ENCODE measurements at places on chromosomes 13 and 19.

DNA sequence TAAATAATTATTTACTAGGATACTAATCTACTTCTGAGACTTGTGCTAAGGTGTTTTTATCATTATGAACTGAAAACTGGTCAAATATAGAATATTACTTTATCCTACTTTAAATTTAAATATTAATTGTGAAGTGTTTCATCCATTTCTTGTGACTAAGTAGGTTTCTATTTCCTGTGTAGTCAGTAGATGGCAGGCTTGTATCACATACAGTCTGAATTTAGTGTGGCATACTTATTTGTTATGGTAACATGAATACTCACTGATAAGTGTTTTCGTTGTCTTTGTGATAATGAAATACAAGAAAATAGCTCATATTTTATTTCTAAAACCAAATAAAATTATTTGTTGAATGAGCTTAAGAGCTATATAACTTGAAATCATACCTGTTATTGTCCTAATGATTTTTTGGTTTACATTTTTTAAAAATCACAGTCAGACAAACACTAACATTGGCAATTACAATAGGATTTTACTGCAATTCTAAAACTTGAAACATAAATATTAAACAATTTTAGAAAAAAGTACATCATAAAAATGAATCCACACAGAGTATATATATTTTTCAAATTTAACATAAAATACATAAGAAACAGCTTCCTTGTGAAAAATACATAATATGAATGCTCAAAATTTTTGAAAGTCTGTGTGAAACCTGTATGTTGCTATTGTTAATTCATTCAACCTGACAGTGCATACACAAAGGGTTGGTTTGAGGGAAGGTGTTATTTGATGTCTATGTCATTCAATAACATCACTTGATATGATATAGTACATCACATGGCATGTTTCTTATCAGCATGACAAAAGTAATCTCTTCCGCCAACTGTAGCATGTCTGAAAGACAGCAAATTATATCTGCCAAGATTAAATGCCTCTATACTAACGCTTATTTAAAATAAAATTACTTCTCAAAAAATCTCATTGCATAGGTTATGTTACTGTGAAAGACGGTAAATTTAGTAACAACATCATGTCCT, 904.8 kb upstream of the PCDH20 start:
- no peak for DNase-seq

- no peak for DNase-seq
These were observed 476.5 kb downstream of the MYO16 start for GRCh38 chr13:109105899-109106298.

DNA sequence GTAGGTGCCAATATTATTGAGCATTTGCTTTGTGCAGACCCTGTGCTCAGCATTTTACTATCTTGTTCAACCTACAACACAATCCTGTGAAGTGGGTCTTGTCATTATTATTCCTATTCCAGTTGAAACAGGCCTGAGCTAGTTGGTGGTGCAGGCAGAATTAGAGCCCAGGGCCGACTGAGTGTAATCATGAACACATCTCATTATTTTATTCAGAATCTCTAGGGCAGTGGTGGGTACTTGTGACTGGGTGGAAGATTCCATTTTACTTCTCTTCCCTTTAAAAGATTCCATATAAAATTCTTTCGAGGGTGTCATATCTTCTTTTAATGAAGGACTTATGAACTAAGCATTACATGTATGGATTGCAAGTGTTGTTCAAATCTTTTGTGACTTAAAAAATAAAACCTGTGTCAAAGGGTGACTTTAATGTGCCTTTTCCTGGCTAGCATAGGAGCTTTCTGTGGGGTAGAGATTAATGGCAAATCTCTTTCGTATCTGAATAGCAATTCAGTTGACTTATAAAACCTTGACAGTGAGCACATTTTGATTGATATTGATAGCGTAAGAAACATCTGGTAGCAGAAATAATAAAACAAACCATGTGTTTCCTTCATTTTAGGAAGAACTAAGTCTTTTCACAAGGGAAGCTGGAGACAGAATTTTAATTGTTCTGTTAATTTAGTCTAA, 20.3 kb downstream of the B3GLCT start:
- no peak for DNase-seq

DNA sequence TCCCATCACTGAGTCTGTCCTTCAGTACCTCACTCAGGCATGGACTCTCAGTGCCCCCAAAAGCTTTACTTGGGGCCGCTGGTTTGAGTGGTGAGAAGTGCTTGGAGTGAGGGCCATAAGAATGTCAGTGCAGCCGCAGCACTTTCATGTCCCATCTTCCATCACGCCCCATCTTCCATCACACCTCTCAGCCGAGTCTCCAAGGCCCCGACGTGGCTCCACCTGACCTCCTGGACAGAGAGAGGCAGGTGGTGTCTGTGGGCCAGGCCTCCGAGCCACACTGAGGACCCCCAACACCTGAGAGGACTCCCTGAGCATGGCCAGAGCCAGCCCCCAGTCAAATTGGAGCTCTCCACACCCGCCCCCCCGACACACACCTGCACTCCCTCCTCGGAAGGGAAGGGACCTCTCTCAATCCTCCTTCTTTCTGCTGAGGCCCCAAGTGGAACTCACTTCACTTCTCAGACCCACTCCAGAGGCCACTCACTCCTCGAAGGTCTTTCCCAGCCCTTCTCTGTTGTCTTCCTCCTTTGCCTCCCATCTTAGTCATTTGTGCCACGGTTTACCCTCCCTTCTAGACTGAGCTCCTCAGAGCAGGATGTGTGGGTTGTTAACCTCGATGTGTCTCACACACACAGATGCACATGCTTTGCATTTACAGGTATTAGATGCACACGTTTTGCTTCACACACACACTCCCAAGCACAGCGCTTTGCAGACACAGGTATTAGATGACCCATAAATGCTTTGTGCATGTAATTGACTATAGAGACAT, 65.7 kb upstream of the ATP12A start:
- DNase-seq = no peak

DNA sequence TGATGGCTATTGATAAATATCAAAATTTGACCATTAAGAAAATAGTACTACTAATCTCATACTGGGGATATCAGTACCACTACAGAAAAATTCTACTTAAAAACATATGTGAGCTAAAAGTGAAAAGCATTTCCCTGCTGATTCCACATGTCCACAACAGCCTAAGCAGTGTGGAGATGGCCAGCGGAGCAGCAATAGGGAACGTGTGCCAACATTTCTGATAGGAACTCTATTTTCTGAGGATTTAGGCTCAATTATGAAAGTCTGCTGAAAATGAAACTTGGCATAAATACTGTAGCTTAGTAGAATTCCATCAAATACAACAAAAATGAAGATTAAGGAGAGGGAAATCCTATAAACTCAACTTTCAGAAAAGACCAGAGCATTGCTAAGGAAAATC, 311.6 kb downstream of the ENOX1 start:
- DNase-seq = no peak

DNA sequence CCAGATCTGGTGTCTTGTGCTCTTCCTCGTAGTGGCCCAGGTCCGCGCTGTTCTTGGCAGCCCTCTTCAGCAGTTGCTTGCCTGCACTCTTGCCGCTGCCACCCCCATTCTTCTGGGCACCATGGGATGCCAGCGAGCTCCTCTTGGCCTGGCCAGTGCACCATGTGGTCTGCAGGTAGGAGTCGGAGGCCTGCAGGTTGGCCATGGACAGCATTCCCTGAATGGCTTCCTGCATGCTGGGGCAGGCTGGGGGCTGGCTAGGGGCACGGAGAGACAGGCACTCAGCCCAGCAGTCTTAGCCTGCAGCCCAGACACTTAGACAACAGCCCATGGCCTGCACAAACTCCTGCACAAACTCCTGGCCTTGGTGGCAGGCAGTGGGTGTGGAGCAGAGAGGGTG, 234.9 kb downstream of the TUBA3C start:
- DNase-seq = no peak

DNA sequence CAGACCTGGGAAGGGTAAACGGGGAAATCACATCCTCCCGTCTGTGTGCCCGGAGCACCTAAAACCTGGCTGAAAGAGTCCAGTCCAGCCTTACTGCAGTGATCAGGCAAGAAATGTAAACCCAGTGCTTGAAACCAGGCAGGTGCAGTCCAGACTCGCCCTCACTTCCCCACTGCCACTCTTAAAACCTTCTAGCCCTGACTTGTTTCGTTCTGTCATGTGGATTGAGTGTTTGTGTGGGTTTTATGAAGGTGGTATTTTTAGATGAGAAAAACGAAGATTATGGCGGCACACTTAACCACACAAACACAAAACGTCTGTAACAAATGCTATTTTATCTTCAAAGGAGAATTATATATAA, 839 bp upstream of the CKAP2 start:
- no peak for DNase-seq

DNA sequence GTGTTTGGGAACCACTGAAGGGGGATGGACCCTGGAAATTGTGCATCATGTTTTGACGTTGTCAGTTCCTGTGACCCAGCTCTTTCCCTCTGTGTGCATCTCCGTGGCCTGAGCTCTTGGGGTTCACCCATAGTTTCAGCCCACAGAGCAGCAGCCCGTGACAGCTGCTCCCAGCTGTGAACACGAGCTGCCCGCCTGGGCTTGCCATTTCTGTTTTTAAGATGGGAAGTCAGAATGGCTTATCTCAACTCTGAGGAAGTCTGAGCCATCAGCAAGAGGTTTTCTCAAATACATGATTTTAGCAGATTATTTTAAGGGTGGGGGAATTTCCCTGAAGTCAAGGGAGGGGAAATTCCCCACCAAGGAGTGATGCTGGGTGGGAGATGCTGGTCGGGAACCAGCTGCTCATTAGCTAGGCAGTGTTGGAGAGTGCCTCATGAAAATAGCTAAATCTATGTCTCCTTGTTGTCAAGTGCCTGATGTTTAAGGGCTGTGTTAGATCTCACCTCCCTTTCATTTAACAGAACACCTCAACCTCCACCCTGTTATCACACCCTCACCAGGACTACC, 34.8 kb upstream of the C1QTNF9 start:
- peak; percentile 43 for DNase-seq

GRCh38 chr19:46383171-46383815, 30.1 kb downstream of the CCDC8 start:
- no peak for DNase-seq

- DNase-seq = no peak
These were observed 5.0 kb downstream of the AP1M2 start for GRCh38 chr19:10582091-10582490.

DNA sequence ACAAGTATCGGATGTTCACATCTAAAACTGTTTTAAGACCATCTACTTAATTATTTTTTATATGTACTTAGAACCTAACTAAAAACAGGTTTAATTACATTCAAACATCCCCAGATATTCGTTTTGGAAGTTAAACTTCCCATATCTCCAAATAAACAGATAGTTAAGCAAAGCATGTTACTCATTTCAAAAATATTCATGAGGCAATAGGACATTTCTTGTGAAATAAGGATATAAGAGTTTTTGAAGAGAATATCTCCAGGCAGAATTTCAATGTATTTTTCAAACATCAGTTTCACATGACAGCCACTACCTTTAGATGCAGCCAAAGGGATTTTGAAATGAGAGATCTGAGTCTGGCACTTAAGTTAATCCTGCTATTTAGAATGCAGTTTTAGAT, 697.5 kb downstream of the SLITRK1 start:
- no peak for DNase-seq

DNA sequence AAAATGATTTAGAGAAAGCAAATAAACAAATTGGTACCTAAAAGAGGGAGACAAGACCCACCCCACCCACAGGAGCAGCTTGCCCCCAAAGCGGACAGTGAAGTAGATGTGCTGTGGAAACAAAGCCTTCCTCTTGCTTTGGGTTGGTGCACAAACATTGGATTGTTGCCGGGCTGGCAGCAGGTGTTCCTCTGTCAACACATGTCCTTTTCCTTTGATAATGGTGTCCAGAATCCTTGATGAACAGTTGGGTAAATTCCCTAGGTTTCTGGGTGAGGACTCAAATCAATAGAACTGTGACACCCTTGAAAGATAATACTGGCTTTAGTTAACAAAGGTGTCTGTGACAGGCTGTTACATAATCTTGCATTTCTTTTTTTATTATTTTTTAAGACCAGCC, 311.8 kb downstream of the SPRY2 start:
- DNase-seq = no peak

DNA sequence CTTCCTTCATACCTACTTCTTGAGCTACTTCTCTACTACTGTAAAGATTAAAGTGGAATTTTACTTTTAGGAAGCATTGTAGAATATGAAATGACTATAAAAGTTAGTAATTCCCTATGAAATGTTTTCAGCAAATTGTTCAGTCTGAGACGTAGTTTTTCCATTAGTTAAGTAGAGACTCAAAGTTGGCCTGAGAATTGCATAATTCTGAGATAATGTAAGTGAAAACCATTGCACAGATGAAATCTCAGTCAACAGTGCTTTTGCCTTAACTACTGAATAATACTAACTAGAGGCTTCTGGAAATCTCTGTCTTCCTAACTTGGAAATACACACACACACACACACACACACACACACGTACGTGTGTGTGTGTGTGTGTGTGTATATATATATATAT, 125.9 kb downstream of the FGF14 start:
- no peak for DNase-seq

DNA sequence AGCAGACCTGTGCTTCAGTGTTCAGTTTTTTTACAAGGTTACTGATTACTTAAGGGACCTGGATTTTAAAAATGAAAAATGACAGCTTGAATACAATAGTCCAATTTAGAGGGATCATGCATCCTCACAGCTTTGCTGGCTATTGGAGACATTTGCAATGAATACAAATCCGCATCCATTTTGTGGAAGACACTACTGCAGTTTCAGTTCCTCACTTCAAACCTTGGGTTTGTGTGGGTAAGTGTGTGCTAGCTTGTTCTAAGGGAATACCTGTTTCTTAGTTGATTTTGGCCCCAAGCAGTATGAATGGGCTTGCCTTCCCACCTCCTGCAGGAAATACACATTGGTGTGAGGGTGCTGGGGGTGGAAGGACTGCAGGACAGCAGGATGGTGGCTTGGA, 222.4 kb downstream of the OLFM4 start:
- DNase-seq = no peak

DNA sequence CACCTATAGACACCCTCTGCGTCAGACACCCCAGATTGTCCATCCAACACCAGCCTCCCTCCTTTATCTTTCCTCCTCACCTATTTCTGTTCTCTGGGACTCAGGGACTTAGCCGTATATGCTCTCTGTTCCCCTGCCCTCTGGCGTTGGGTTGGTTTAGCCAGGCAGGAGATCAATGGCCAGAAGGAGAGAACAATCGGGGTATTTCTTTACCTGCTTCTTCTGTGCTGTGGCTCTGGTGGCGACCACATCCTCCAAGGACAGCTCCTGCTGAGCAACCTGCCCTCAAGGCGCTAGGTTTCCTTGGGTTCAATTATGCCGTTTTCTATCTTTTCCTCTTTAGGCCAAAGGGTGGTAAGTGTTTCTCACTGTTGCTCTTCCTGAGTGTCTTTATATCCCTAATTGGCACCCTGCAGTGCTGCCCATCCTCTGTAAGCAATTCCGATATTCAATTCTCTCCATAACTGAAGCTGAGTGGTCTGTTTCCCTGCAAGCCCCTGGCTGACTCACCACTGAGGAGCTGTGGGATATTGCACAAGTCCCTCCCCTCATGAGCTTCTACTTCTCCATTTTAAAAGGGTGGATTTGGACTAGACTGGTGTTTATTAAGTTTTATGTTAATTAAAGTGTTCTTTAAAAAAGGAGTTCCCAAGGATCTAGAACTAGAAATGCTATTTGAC, 63.7 kb upstream of the TMTC4 start:
- no peak for DNase-seq

All from stimulated activated CD4-positive, alpha-beta T cell treated with anti-CD3 and anti-CD28 coated beads, TNF-alpha, amount 100 ng/mL, for 4 hours (primary cell).